ENCODE measurements at places on chromosomes 7 and 10. TPM values are rescaled to one million over a fixed set of nuclear protein-coding genes. Genes with fewer than 3 reads are reported as not detected.

Gene FAM180A
- total RNA-seq: not detected

Gene ABCB1
- 3.6 TPM for total RNA-seq

Gene WDR11
- total RNA-seq: 82.1 TPM

Gene RARRES2
- total RNA-seq: 2.2 TPM

Gene VWA2
- not detected for total RNA-seq

Gene HMX2
- total RNA-seq: not detected

Gene SPDYE8
- total RNA-seq: not detected

Gene INSYN2A
- total RNA-seq: not detected

Gene PON1
- not detected for total RNA-seq

Gene LOXL4
- total RNA-seq: 1.1 TPM

Gene TMEM60
- 32.0 TPM for total RNA-seq

Gene ZNF503
- total RNA-seq: 6.5 TPM

Gene ADAM8
- total RNA-seq: 0.73 TPM

Gene ACSM6
- not detected for total RNA-seq

Data from melanocyte of skin (primary cell).